ENCODE measurements at places on chromosomes 3 and 15. TPM values are rescaled to one million over a fixed set of nuclear protein-coding genes. Genes with fewer than 3 reads are reported as not detected.
A peak's percentile ranks its signal among the peaks of the same experiment; 100 is the strongest.

GRCh38 chr3:57112206-57112605 is 51.7 kb downstream of the SPATA12 start:
- DNase-seq = no peak

Gene TMEM158
- polyA plus RNA-seq = not detected

Gene ATP13A4
- polyA plus RNA-seq = 0.25 TPM

Gene IGSF11
- polyA plus RNA-seq = not detected

GRCh38 chr3:66302288-66302687 is 81.5 kb downstream of the SLC25A26 start:
- peak; percentile 86 for DNase-seq

DNA sequence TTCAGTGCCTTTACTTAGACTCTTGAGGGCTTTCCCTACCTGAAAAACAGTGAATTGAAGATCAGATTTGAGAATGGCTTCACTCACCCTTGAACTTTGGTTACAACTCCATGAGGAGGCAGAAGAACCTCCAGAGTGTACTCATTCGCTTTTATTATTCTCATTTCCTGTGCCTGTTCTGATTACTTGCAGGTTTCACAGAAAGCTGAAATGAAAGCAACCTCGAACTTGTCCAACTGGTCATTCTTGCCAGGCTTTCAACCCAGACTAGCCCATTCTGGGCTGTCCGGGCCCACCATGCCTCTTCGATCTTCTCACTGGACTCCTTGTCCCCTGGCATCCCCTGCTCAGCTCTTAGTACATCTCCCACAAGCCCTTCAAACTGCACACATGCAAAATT is 20.2 kb upstream of the THUMPD3 start:
- no peak for DNase-seq

DNA sequence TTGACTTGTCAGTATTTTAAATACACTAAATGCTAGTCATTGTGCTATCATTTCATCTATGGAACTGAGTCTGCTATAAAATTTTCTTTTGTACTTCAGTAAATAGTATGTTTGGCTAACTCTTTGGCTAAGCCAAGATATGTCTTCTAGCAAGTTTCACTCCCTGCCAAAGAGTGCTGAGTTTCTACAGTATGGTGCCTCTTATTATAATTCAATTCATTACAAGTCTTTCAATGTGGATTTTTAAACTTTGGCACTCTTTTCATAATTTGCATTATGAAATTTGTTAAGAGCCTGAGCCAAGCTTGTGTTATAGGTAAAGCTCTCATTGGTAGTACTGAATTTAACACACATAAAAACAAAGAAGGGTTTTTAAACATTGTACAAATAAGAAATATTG is 24.4 kb downstream of the MORC1 start:
- no peak for DNase-seq

- peak; percentile 17 for DNase-seq
These were observed 639 bp downstream of the MKRN3 start for GRCh38 chr15:23566071-23566554.

DNA sequence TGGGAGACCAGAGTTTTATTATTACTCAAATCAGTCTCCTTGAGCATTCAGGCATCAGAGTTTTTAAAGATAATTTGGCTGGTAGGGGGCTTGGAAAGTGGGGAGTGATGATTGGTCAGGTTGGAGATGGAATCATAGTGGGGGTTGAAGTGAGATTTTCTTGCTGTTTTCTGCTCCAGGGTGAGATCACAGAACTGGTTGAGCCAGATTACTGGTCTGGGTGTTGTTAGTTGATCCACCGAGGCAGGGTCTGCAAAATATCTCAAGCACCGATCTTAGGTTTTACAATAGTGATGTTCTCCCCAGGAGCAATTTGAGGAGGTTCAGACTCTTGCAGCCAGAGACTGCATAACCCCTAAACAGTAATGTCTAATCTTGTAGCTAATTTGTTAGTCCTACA is 141.0 kb downstream of the OTOL1 start:
- no peak for DNase-seq

All from CD4-positive, alpha-beta memory T cell (primary cell).